Activated CD4-positive, alpha-beta T cell treated with anti-CD3 and anti-CD28 coated beads, Interleukin-2, amount 50 U/mL, for 1 hour (primary cell): ENCODE measurements at places on chromosomes 12 and 14.

GRCh38 chr12:25438638-25439037, 114.4 kb downstream of the LMNTD1 start:
- DNase-seq = no peak

DNA sequence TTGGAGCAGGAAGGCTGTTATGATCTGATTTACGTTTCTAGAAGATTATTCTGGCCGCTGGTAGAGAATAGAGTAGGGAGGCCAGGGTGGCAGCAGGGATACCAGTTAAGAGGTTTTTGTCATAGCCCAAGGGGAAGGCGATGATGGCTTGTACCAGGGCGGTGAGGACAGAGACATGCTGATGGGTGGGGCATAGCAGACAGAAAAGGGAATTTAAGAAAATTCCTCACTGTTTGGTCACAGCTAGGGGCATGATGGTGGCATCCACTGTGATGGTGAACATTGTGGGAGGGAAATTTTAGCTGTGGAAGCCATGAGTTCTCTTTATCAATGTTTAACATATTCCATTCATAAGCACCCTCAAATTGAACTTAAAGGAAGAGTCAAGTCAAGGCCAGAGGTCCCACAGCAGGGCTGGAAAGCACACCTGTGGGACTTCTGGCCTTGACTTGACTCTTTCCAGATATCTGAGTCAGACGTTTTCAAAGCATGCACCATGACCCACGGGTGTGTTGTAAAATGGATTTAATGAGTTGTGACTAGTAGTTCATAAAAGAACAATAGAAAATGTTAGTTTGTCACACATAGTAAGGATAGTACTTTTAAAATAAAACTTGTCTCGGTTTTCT, 134.6 kb downstream of the CHST11 start:
- no peak for DNase-seq

GRCh38 chr12:31519511-31519910, 71.4 kb downstream of the DENND5B start:
- DNase-seq = no peak

DNA sequence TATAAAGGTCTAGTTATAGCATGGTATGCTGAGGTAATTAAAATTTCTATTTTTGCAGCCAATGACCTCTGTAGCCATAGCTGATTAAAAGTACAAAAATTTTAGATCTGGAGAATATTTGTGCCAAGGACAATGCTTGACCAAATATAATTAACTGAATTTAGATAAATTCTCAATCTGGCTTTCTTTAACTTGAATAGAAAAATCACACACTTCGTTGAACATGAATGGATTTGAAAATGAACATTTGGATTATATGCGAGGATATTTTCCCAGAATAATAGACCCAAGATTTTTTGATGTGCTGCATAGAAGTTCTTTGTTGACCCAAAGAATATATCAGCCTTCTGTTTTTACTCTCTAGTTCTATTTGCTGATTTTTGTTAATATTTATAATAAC, 38.4 kb upstream of the G2E3 start:
- DNase-seq = no peak

- no peak for DNase-seq
These were observed 267.7 kb upstream of the G2E3 start for GRCh38 chr14:30291216-30291615.

GRCh38 chr12:122523280-122523679, 3.5 kb downstream of the RSRC2 start:
- no peak for DNase-seq

GRCh38 chr12:65786041-65786440, 38.2 kb upstream of the HMGA2 start:
- DNase-seq = no peak

DNA sequence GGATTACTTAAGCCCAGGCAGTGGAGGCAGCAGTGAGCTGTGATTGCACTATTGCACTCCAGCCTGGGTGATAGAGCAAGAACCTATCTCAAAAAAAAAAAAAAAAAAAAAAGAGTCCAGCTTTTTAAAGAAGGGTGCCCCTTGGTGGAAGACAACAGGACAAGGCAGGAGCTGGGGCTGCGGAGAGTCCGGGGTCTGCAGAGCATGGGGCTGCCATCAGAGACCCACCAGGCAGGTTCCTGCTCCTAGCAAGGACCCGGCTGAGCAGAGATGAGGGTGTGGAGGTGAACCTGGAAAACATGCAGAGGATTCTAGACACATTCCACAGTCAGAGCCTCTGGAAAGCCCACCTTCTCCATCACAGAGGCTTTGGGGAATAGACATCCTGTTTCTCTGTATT, 21.0 kb upstream of the CIPC start:
- no peak for DNase-seq

- no peak for DNase-seq
These were observed 1.4 kb downstream of the DENND5B start for GRCh38 chr12:31589598-31589903.

DNA sequence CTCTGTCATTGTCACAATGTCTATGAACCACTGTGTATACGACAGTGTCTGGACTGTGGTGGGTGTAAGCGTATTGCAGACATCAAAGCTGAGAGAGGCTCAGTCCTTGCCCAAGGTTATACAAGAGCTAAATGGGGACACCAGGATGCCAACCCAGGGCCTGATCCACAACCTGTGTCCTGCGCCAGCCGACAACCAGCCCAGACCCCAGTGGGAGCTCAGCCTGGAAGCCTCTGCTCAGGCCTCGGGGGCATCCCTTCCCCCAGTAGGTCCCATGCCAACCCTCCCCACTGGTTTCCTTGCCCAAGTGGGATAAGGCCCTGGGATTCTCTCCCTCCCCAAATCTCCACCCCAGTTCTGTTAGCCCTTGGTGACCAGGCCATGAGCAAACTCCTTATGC, 54.3 kb downstream of the LTBP2 start:
- DNase-seq = no peak

- no peak for DNase-seq
These were observed 18.5 kb downstream of the MAP3K12 start for GRCh38 chr12:53480491-53481442.

DNA sequence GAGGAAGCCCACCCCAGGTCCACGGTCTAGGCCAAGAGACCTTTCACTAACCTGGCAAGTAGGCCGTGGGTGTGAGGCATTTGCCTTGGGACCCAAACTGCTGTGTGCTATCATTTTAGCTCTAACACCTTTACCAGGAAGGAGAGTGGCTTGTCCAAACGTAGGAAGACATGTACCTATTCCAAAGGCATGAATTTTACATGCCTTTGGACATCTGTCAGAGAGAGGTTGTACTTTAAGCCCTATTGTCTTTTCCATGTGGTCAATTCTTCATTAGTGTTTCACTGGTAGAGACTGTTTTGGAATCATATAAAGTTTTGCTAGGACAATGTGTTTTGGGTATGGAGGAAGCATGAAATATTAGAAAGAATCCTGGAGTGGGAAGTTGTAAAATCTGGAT, 148.8 kb downstream of the SLC41A2 start:
- no peak for DNase-seq

GRCh38 chr12:47377414-47378221, 297.9 kb upstream of the AMIGO2 start:
- no peak for DNase-seq

DNA sequence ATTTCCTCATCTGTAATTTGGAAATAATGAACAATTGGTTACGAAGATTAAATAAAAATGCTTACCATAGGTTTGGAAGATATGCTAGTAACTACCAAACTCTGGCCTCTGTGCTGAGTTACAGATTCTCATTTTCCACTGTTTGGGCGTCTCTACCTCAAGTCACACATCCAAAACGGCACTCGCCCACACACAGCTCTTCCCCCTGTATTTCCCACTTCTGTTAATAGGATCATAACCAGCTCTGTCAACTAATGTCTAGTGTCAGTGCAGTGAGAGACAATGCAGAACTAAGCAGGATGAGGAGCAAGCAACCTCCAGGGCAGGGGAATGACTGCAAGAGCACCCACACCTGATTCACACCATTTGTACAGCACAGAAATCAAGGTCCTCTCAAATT, 10.9 kb upstream of the SYCP3 start:
- no peak for DNase-seq

- DNase-seq = no peak
These were observed 2.1 kb downstream of the SLC7A7 start for GRCh38 chr14:22813145-22813544.

- no peak for DNase-seq
These were observed 3.5 kb downstream of the FBXO34 start for GRCh38 chr14:55274751-55275150.

DNA sequence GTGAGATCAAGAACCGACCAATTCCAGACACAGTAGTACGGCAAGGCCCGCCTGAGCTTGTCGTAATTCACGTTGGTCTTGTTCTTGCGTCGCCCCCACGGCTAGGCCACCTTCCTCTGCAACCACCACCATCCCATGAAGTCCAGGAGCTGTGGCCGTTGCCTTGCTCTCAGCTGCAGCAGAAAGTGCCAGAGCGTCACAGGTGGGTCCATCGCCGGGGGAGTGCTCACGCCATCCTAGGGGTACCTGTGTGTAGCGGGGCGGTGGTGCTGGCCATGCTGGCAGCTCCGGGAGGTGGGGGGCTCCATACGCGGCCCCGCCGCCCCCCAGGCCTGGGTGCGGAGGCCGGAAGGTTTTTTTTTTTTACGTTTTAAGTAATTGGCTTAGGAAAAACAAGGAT, 23.1 kb downstream of the TMEM121 start:
- DNase-seq = no peak

DNA sequence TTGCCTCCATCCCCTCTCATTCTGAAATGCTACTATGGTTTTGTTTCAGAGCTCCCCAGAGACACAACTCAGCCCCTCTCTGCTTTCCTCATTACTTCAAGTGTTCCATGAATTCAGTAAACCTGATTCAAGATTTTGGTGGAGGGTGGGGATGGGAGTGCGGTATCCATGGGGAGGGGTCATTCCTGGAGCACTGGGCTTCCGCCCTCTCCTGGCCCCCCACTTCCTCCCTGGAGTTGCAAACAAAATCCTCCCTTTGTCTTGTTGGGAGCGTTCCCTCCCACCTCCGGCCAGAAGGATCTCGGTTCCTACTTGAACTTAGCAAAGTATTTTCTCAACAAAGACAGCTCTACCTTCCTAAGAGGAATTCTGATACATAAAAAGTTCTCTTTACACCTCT, 71.8 kb upstream of the LTA4H start:
- no peak for DNase-seq

- no peak for DNase-seq
These were observed 67.7 kb upstream of the HIF1A start for GRCh38 chr14:61627612-61628011.

- no peak for DNase-seq
These were observed 2.1 kb downstream of the CD9 start for GRCh38 chr12:6202304-6202703.

DNA sequence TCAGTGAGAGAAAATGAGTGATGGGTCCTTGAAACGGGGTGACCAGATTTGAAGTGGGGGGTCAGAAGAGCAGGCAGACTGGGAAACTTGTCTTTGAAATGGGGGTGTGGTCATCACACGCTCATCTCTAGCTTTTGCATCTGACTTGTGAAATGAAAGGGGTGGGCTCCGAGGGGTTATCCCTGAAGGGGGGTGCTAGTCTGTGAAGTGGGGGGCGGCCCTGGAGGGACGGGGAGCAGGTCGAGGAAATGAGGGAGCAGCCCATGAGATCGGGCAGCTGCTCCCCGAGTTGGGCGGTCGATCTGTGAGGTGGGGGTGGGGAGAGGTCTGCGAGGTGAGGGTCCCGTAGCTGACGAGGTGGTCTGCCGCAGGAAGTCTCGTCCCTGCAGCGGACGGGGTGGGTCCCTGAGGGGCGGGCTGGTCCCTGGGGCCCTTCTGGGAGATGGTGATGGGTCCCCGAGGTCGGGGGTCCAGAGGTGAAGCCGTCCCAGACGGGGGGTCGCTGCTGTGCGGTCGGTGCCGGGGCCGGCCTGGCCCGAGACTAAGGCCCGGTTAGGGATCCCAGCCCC, 542 bp downstream of the PXN start:
- no peak for DNase-seq
